ENCODE measurements at places on chromosomes 3 and 15. TPM values are rescaled to one million over a fixed set of nuclear protein-coding genes. Genes with fewer than 3 reads are reported as not detected.

- DNase-seq: no peak
- H3K4me3 ChIP-seq: no peak overlapping the region
- H3K4me1 ChIP-seq: no peaks in the 10 kb centered on the region
- no peaks in the 10 kb centered on the region for H3K27me3 ChIP-seq
- H3K36me3 ChIP-seq: no peaks in the 10 kb centered on the region
Observed at GRCh38 chr3:47761046-47761445, 20.6 kb downstream of the SMARCC1 start.

DNA sequence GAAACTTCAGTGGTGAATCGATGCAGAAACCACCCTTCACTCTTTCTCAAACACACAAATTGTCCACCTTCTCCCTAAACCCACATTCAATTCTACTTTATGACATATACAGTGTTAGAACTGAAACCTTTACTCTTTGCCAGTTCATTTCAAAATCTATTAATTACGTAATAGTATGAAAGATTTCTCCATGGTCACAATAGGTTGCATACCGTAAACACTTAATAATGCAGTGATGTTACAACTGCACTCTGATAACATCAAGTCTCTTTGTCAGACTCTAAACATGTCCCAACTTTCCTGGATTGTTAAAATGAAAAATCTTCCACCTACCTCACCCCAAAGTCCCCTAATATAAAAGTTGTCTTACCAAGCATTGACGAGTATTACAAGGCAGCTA, 111.8 kb upstream of the PROK2 start:
- H3K27ac ChIP-seq: no peak overlapping the region
- no peaks in the 10 kb centered on the region for H3K27me3 ChIP-seq
- H3K4me3 ChIP-seq: no peak overlapping the region
- H3K36me3 ChIP-seq: no peaks in the 10 kb centered on the region
- H3K4me1 ChIP-seq: no peaks in the 10 kb centered on the region

The TIMP4 gene
- total RNA-seq: 9.7 TPM

DNA sequence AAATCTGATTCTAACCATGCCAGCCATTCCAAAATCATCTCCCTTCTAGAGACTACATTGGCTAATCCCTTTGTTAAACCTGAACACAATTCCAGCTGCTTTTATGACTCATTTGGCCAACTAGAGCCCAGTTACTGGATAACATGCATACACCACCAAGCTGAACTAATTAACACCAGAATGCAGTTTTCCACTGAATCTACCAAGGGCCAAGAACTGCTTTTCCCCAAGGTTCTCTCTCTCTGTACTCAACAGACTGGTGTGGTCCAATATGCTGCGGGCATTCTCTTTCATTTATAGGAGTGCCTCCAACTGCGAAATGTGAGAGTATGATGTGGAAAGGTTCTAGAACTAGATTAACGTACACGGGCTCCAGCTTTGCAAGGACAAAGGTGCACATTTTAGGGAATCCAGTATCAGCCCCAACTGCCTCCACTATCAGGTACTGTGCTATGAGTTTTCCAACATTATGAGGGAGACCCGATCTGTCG, 1.5 kb downstream of the CHSY1 start:
- peak overlapping the region; percentile 81 for H3K27ac ChIP-seq
- DNase-seq: no peak
- H3K27me3 ChIP-seq: no peaks in the 10 kb centered on the region
- peaks cover 13% of the 10 kb centered on the region for H3K4me1 ChIP-seq
- no peaks in the 10 kb centered on the region for H3K36me3 ChIP-seq
- peak overlapping the region; percentile 76 for H3K4me3 ChIP-seq

The CLDND1 gene
- 71.2 TPM for total RNA-seq

- no peak overlapping the region for H3K4me3 ChIP-seq
- no peaks in the 10 kb centered on the region for H3K4me1 ChIP-seq
- DNase-seq: no peak
Observed at GRCh38 chr3:126847061-126847460, 135.9 kb upstream of the PLXNA1 start.

DNA sequence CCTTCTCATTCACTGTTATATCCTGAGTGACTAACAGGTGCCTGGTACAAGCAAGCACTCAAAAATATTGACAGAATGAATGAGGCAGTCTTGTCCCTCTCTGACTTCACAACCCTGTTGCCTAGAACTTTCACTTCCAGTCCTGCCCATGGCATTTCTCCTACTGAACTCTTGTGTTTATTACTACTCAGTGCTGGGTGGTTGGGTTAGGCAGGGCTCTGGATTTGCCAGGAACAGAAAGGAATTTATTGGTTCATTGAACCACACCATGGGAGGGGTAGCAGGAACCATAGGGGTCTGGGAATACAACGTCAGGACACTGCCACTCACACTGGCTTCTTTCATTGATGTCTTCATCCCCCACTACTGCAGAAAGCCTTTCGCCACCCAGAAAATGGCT, 41.9 kb upstream of the SEMA4B start:
- peaks cover 16% of the 10 kb centered on the region for H3K4me1 ChIP-seq
- no peak for DNase-seq
- no peaks in the 10 kb centered on the region for H3K27me3 ChIP-seq
- H3K4me3 ChIP-seq: no peak overlapping the region
- H3K27ac ChIP-seq: peak overlapping the region; percentile 77

DNA sequence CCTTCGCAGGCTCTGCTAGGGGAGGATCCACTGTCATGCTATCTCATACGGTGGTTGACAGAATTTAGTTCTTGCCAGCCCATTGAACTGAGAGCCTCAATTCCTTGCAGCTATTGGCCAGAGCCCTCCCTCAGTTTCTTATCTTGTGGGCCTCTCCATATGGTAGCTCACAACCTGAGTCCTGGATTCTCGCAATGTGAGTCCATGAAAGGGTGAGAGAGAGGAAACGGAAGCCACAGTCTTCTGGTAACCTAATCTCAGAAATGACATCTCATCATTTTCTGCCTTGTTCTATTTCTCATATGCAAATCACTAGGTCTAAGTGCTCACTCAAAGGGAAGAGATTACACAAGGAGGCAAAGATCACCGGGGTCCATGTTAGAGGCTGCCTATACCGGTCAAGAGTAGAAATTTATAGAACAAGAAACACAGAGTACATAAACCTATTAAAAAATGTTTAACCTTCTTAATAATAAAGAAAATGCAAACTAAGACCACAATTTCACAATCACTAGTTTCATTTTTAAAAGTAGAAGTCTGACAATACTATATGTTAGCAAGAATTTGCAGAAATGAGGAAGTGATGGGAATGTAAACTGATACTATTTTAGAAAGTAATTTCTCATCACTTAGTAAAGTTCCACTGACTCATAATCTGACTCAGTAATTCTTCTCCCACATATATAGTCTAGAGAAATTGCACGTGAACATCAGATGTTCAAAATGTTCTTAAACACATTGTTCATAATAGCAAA, 378.4 kb upstream of the AGTR1 start:
- no peaks in the 10 kb centered on the region for H3K4me1 ChIP-seq
- H3K27ac ChIP-seq: no peak overlapping the region
- no peaks in the 10 kb centered on the region for H3K27me3 ChIP-seq
- no peak for DNase-seq

The DUOXA2 gene
- total RNA-seq: not detected

The MEX3B gene
- 0.73 TPM for total RNA-seq

DNA sequence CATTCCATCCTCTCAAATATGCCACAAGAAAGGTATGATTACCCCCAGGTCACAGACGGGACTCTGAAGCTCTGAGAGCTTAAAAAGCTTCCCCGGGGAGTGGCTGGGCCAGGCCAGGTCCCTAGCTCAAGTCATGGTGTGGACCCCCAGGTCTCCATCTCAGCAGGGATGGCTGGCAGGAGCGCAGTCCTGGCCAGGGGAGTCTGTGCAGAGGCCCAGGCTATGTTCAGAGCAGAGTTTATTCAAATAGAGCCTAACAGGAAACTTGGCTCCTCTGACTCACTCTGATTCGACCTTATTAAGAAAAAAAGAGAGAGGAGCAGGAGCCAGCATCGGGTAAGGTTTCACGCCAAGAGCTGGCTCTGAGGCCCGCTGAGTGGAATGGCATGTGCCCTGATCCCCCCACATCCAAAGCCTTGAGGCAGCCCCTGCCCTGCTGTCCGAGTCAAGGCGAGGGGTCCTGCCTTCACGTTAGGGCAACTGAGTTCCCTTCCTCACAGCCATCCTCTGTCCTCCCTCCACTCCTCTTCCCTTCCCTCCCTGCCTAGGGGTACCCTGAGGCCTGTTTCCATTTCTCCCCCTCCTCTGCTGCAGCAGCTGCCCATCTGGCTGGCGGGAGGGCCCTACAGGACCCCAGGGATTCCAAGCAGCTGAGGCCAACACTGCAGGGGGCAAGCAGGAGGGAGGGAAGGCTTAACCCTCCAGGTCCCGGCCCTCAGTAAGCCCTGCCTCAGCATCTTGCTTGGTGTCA, 1.9 kb upstream of the LOXL1 start:
- peak overlapping the region; percentile 88 for H3K27ac ChIP-seq
- no peaks in the 10 kb centered on the region for H3K36me3 ChIP-seq
- peak; percentile 36 for DNase-seq
- peaks cover 6% of the 10 kb centered on the region for H3K4me1 ChIP-seq
- no peak overlapping the region for H3K4me3 ChIP-seq
- H3K27me3 ChIP-seq: no peaks in the 10 kb centered on the region

DNA sequence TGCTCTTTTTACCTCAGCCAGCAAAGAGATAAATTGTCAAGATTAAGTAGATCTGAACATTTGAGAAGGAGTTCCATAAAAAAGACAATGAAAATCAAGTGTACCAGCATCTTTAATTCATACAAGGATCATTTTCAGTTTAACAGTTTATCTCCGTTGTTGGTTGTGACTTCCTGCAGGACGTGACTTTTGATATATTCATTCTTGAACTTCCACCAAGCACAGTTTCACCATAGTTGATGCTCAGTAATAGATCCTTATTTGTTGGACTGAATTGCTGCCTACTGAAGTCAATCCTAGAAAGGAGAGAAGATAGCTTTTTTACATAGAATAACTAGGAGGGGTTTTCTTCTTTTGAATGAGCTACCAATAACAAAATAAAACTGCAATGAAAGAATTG, 408.2 kb downstream of the LPP start:
- no peak for DNase-seq
- H3K27me3 ChIP-seq: no peaks in the 10 kb centered on the region
- no peak overlapping the region for H3K4me3 ChIP-seq

The RASGRF1 gene
- 0.09 TPM for total RNA-seq

DNA sequence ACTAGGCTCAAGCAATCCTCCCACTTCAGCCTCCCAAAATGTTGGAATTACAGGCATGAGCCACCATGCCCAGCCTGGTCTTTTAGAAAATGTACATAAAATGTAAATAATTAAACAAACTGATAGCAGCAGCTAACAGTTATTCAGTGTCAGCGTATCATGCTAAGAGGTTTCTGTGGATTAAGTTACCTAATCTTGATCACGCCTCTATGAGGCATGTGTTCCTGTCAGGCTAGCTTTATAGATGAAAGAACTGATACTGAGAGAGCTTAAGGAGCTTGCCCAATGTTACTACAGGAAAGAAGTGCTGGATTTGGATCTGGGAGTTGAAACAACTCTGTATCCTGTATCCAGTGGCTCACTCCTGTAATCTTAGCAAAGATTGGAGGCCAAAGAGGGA, 11.2 kb upstream of the MST1R start:
- H3K27ac ChIP-seq: no peak overlapping the region
- no peaks in the 10 kb centered on the region for H3K27me3 ChIP-seq
- H3K36me3 ChIP-seq: peaks cover 4% of the 10 kb centered on the region

The TRANK1 gene
- 17.4 TPM for total RNA-seq

The TLE3 gene
- total RNA-seq: 157 TPM

- H3K4me1 ChIP-seq: no peaks in the 10 kb centered on the region
- DNase-seq: peak; percentile 26
- no peak overlapping the region for H3K27ac ChIP-seq
- H3K36me3 ChIP-seq: no peaks in the 10 kb centered on the region
- H3K4me3 ChIP-seq: no peak overlapping the region
Observed at GRCh38 chr3:139434764-139435307, 41.5 kb downstream of the RBP2 start.

The LRRC15 gene
- total RNA-seq: not detected

- H3K27me3 ChIP-seq: no peaks in the 10 kb centered on the region
- H3K4me3 ChIP-seq: no peak overlapping the region
- H3K4me1 ChIP-seq: no peaks in the 10 kb centered on the region
- H3K36me3 ChIP-seq: peaks cover 2% of the 10 kb centered on the region
- no peak overlapping the region for H3K27ac ChIP-seq
- no peak for DNase-seq
Observed at GRCh38 chr3:52721002-52721729, 15.3 kb downstream of the SPCS1 start.

DNA sequence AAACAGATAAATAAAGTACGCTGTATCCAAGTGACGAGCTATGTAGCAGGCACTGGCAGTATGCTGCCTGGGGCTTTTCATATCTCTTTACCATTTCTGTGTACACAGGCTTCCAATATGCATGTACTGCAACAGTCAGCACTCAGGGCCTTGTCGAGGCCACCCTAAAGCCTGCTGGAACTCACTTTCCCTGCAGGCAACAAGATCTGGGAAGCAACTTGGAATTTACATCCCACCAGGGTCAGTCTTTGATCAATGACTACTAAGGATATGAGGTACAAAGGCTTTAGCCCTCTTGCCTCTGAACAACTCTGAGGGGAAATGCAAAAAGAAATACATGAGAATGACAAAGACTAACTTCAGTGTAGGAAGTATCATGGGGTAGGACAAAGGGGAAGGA, 101.8 kb upstream of the ARL6 start:
- H3K27me3 ChIP-seq: no peaks in the 10 kb centered on the region
- no peak overlapping the region for H3K27ac ChIP-seq
- no peaks in the 10 kb centered on the region for H3K4me1 ChIP-seq
- no peaks in the 10 kb centered on the region for H3K36me3 ChIP-seq

- DNase-seq: no peak
- no peaks in the 10 kb centered on the region for H3K4me1 ChIP-seq
- H3K4me3 ChIP-seq: no peak overlapping the region
- H3K36me3 ChIP-seq: no peaks in the 10 kb centered on the region
- H3K27ac ChIP-seq: no peak overlapping the region
Observed at GRCh38 chr3:151091685-151092345, 6.4 kb downstream of the MED12L start.

DNA sequence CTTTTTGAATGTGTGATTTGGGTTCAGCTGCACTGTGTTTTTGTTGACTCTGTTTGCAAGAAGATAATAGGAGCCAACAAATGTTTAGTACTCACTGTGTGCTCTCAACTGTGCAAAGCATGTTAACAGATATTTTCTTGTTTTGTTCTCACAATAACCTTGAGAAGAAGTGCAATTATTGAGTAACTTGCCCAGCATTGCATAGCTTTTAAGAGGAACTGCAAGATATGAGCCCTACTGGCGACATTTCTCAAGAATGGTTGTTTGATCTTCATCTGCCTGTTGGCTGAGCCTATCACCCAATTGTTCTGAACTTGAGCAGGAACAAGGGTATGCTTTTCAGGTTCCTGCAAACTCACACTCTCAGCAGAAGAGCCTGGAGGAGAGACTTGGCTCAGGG, 43.4 kb upstream of the AGBL1 start:
- H3K27me3 ChIP-seq: no peaks in the 10 kb centered on the region
- H3K4me1 ChIP-seq: no peaks in the 10 kb centered on the region
- H3K36me3 ChIP-seq: no peaks in the 10 kb centered on the region
- no peak for DNase-seq
- no peak overlapping the region for H3K27ac ChIP-seq
- no peak overlapping the region for H3K4me3 ChIP-seq

Measured in prostate gland (tissue), 2 donors.